ENCODE measurements at places on chromosomes 2 and 18.

DNA sequence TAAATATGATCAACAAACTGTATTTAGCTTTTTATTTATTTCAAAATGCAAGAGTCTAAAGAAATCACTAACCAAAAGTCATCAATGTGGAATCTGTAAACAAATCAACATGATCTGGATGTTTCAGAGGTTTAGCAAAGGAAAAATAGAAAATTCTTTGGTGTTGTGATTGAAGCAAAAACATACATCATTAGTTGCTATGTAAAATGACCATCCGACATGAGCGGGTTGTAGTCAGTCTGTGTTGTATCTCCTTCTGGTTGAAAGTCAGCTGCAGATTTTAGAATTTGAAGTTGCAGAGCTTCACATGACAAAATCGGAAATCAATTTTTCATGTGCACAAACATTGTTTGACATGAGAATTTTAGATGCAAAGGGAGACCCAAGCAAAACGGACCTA, 63.2 kb downstream of the IRS1 start:
- DNase-seq, result no peak

DNA sequence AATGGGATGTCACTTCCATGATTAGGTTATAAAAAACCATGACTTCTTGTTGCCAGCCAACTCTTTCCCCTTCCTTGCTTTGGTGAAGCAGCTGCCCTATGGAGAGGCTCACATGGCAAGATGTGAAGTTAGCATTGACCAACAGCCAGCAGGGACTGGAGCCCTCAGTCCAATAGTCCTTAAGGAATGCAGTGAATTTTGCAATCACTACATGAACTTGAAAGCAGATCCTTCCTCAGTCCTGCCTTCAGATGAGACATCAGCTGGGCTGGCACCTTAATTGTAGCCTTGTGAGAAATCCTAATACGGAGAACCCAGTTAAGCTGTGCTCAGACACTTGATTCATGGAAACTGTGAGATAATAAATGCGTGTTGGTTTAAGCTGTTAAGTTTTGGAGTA, 61.8 kb downstream of the ATP8B1 start:
- peak; percentile 39 for DNase-seq

- no peak for DNase-seq
Measured at GRCh38 chr2:163369111-163369510, 366.7 kb downstream of the FIGN start.

DNA sequence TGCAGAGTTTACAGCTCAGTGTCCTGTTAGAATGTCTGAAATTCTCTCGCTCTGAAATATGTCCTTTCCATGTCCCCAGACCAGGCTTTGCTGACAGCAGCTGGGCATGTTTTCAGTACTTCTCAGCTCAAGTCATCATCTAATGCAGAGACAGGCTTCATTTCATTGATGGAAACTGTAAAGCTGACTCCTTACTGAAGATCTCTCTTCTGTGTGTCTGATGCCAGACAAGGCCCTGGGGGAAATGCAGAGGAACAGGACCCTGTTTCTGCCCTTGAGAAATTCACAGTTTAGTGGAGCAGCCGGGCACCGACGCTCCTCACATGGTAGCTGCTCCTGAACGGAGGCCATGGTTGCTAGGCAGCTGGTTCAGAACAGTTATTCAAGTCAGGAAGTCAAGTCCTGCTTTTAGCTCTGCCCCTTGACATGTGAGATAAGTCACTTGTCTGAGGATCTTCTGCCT, 24.6 kb upstream of the FZD7 start:
- peak; percentile 42 for DNase-seq

- no peak for DNase-seq
Measured at GRCh38 chr2:195307751-195308150, 349.3 kb upstream of the SLC39A10 start.

GRCh38 chr18:24702001-24702515, 241.6 kb downstream of the HRH4 start:
- DNase-seq, result no peak

GRCh38 chr18:50284255-50284885, 3.0 kb upstream of the MBD1 start:
- peak; percentile 6 for DNase-seq

GRCh38 chr18:8949206-8949605, 153.3 kb upstream of the NDUFV2 start:
- DNase-seq, result peak; percentile 83

- DNase-seq, result peak; percentile 66
Measured at GRCh38 chr2:229370509-229370908, 99.4 kb upstream of the PID1 start.
